Right atrium auricular region (tissue), 2 donors: ENCODE measurements at places on chromosomes 11 and 22. TPM values are rescaled to one million over a fixed set of nuclear protein-coding genes. Genes with fewer than 3 reads are reported as not detected.

- DNase-seq = no peak
These were observed 14.0 kb downstream of the KCNQ1OT1 start for GRCh38 chr11:2685566-2686359.

DNA sequence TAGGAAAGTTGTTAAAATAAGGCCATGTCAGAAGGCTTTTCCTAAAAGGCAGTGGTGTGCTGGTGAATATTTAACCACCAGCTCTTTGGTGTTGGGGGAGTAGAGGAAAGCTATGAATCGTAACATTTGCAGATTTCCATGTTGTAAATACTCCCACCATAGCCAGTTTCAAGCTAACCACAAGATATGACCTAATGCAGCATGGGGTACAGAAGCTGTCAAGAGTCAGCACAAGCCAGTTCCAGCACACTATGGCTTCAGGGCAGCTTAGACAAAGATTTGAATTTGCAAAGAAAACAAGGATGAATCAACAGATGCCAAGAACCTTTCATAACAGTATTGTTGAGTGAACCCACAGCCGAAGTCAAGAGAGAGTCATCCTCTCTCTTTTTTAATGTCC lies 40.0 kb downstream of the COMMD9 start:
- DNase-seq = no peak

DNA sequence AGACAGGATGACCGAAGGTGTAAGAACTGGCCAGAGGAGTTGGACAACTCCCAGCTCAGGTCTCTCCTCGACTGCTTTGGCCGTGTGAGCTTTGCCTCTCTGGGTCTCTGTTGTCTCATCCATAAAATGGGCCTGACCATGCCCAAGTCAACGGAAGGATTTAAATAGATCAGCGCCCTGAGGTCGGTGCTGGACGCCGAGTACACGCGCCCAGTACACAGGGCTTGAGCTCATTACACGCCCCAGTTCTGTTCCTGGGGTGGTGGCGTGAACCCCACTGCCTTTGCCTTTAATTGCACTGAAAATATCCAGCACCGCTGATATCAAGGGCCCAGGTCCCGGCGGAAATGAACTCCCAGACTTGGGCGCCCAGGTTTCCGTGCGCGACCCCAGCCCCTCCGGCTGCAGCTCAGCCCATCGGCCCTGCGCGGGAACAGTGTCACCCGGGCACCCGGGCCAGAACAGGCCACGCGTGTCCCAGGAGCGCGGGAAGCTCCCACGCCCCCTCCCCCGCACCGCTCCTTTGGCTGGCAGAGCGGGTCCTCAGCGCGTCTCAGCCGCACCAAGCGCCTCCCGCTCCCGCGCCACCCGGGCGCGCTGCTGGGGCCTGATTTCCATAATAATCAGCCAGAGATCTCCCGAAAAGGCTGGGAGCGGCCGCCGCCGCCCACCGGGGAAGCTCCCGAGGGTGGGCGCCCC lies 42.2 kb downstream of the CYTH4 start:
- DNase-seq = no peak

DNA sequence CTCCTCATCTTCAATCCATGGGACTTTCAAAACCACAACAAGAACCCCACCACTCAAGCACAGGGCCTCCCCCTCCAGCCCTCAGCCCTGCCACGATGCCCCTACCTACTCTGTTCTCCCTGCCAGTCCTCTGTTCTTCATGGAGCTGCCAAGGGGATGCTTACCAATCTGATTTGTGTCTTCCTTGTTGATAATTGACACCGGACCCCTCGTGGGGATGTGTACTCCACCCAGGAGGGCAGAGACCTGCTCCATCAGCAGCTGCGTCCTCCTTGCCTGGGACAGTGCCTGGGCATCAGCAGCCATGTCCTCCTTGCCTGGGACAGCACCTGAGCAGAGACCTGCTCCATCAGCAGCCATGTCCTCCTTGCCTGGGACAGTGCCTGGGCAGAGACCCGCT lies 1489.2 kb downstream of the TBC1D22A start:
- DNase-seq = no peak

DNA sequence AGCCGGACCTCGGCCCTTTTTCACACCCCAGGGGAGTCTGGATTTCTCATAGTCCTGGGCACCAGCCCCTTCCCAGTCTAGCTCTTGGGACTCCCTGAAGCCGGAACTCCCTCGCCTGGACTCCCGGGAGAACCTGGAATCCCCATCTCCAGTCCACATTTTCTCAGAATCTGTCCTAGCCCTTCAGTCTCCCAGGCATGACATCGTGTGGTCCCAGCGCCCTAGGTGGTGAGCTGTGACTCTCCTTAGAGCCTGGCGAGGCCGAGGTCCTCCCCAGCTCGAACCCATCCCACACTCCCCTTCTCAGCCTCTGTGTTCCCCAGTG lies 673 bp upstream of the DUSP18 start:
- DNase-seq = no peak

DNA sequence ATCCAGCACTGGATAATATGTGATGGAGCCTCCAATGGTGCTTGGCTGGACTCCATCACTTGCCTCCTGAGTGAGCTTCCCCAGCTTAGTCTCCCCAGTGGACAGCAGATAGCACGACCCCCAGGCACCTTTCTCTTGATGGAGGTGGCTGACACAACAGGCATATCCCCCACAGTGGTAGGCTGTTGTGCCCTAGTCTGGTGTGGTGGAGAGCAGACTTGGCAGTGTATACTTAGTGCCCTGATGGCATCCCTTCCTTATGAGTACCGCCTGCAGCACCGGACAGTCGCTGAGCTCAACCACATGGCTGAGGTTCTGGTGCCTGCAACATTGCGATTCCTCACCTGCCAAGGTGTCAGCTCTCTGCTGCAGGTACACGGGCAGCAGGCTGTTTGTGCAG lies 50.1 kb downstream of the DNHD1 start:
- no peak for DNase-seq

DNA sequence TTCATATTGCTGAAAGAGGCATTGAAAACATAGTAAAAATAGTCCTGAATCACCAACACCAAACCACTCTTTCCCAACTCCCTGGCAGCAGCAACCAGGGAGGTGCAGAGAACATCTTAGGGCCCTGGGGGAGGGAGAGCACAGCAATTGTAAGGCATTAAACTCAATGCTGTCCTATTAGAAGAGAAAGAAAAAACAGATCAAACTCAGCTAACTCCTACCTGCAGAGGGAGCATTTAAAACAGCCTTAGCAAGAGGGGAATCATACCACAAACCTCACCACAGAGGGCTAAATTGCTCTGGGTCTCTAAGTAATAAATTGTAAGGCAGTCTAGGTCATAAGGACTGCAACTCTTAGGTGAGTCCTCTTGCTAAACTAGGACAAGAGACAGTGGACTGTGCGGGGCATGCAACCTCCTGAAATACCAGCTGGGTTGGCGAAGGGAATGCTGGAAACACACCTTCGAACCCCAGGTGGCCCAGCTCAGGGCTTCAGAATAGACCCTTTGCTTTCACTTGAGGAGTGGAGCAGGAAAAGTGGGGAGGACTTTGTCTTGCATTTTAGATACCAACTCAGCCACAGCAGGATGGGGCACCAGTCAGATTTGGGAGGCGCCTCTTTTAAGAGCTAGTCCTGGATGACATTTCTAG lies 697.1 kb upstream of the FAT3 start:
- DNase-seq = no peak

- DNase-seq = peak; percentile 68
These were observed 703 bp downstream of the ABTB2 start for GRCh38 chr11:34356913-34357700.

GRCh38 chr11:105401269-105401809 lies 208.5 kb upstream of the GRIA4 start:
- DNase-seq = no peak

- DNase-seq = no peak
These were observed 1.2 kb downstream of the PHLDA2 start for GRCh38 chr11:2927851-2928604.

- DNase-seq = no peak
These were observed 84.9 kb downstream of the WNT7B start for GRCh38 chr22:45891996-45892621.

DNA sequence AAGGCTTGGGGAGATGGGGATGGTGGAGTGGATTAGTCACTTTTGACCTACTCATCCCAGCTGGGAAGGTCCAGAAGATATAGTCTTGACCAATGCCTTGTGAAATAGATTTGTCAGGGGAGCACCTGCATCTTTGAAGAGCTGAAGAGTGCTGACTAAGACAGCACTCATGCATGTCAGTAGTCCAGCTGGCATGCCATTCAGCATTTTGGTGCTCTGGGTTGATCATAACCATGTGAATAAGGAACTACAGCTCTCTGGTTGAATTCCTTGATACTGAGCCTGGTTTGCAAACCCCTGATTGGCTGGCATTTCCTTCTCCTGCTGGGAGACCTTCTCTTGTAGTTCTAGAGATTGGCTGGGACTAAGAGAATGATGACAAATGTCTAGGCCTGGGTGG lies 106.8 kb upstream of the ALX4 start:
- DNase-seq = no peak

The VPREB3 gene
- not detected for total RNA-seq

The GNAZ gene
- 3.2 TPM for total RNA-seq

The TH gene
- total RNA-seq = not detected

The EMID1 gene
- total RNA-seq = 0.51 TPM

The TRIM48 gene
- not detected for total RNA-seq

The PTS gene
- total RNA-seq = 19.5 TPM

The P4HA3 gene
- total RNA-seq = 0.75 TPM

The ZFP91 gene
- 52.4 TPM for total RNA-seq

The MPEG1 gene
- total RNA-seq = 10.0 TPM

The SPATA19 gene
- total RNA-seq = not detected

The TMPRSS4 gene
- not detected for total RNA-seq

The RTN3 gene
- total RNA-seq = 64.4 TPM
